Activated naive CD4-positive, alpha-beta T cell treated with anti-CD3 and anti-CD28 coated beads, Interleukin-2, amount 10 ng/mL, durations not matched to agents 7 days and 5 days (primary cell): ENCODE measurements at places on chromosomes 6 and 20.

DNA sequence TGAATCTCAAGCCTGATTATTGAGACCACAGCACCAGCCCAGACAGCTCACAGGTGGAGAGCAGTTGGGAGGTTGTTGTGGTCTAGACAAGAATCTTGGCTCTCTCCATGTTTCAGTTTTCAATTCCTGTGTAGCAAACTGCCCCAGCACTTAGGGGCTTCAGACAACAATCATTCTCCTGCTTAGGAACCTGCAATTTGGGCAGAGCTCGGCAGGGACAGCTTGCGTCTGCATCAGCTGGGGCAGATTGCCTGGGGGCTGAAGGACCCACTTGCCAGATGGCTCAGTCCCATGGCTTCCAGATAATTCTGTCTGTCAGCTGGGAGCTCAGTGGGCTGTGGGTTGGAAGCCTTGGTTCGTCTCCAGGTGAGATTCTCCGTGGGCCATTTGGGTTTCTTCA is 6.9 kb downstream of the TGM6 start:
- DNase-seq = no peak

DNA sequence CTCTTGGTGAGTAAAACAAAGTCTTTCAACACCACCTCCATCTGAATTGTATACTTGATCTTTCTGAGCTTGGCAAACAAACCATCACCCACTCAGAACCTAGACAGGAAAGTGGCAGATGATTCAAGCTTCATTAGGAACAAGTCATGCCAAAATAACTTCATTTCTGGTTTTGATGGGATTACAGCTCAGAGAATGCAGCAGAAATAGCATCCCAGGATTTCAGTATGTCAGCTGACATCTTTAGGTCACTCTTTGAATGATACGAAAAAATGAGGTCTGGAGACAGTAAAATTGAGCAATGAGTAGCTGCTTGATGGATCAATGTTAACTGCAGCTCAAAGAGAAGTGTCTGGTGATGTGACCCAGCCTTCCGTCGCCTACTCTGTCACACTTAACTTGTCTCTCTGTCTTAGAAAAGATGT is 92.4 kb downstream of the GJA10 start:
- no peak for DNase-seq

GRCh38 chr20:4366076-4366475 is 350.7 kb upstream of the RNF24 start:
- no peak for DNase-seq

DNA sequence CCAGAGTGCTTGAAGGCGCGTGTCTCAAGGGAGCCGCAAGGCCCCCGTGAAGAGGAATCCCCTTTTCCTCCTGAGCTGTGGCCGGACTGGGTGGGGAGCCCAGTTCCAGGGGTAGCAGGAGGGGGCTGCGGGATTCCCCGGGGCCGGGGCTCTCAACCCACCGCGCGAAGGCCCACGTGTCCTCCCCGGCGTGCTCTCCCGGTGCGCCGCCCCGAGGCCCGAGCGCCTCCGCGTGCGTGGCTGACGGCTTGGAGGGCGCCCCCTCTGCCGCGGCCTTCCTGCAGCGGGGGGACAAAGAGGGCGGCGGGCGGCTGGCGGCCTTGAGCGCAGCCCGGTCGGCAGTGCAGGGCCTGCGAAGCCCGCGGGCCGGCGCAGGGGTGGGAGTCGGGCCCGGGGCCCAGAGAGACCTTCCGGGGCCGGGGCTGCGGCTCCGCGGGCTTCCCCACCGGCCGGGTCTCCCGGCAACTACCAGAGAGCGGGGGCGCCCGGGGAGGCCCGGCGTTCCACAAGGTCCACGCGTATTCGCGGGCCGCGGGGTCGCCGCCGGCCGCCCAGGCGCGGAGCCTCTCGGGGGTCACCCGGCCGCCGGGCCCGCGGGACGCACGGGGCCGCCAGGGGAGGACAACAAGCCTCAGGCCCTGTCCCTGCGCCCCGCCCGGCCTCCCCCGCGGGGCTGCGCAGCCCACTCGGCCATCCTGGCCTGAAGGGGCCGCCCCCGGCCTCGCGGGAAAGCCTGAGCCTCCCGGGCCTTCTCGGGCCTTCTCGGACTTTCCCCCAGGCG is at the start of gene FAM217A:
Gene FAM217A (minus strand): TSS at position 447 of the 781 bp plus-strand sequence. CDS start 1,723 bp downstream, outside the sequence.
- no peak for DNase-seq

DNA sequence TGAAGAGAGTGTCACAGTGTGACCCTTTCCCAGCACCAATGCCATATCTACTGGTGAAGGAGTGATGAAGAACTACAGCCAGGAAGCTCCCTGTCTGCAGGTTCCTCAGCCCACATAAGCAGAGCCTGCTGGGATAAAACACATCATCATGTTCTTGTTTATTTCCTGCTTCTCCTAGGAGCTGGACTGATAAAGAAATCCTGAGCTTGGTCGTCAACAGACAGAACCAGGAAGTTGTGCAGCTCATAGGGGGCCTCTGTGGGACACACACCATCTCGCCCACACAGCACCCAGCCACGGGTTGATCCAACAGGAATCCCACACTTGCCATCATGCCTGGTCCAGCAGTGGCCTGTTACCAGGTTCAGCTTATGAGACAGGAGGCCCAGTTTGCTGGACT is 2.8 kb upstream of the CSTL1 start:
- DNase-seq = no peak

DNA sequence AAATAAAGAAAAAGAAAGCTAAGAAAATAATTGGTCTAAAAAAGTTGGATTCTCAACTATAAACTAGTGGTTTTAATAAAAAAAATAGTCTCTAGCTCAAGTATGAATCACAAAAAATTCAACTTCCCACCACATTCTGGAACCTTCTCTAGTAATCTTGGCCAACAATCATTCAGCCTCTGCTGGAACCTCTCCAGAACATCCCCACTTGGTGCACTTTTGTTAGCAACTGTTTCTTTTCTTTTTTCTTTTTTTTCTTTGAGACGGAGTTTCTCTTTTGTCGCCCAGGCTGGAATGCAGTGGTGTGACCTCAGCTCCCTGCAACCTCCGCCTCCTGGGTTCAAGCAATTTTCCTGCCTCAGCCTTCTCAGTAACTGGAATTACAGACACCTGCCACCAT is 35.7 kb downstream of the TXLNB start:
- no peak for DNase-seq

DNA sequence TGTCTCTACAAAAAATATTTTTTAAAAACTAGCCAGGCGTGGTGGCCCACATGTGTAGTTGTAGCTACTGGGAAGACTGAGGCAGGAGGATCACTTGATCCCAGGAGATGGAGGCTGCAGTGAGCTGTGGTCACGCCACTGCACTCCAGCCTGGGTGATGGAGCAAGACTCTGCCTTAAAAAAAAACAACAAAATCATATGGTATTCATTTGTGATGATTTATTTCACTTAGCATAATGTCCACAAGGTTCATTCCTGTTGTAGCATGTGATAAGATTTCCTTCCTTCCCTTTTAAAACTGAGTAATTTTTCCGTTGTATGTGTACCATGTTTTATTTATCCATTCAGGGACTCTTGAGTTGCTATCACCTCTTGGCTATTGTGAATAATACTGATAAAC is 26.2 kb downstream of the TMEM170B start:
- no peak for DNase-seq

GRCh38 chr20:62285151-62285550 is 17.6 kb upstream of the ADRM1 start:
- DNase-seq = no peak

DNA sequence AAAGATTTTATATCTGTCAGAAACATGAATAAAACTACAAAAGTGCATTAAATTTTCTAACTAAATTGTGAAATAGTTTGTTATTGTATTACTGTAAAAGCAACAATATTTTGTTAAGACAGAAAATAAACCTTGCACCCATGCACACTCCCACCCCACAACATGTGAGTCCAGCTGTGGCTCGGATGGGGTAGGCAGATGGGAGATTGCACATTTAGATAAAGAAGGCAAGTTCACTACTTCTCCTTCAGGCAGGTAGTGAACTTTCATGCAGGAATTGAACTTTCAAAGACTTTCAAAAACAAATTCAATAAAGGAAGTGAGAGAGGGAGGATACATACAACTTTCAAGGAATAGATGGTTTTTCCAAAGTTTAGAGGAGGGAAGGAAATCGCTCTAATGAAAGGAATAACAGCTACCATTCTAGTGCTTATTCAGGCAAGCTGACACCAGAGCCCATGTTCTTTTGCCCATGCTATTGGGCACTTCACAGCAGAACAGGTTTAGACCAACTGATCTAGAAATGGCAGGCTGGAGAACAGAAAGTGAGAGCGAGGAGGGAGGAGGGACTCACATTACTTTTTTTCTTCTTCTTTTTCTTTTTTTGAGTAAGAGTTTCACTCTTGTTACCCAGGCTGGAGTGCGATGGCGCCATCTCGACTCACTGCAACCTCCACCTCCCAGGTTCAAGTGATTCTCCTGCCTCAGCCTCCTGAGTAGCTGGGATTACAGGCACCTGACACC is 28.5 kb downstream of the SF3B5 start:
- no peak for DNase-seq

GRCh38 chr20:38108438-38108985 is 56.6 kb downstream of the TGM2 start:
- peak; percentile 9 for DNase-seq

DNA sequence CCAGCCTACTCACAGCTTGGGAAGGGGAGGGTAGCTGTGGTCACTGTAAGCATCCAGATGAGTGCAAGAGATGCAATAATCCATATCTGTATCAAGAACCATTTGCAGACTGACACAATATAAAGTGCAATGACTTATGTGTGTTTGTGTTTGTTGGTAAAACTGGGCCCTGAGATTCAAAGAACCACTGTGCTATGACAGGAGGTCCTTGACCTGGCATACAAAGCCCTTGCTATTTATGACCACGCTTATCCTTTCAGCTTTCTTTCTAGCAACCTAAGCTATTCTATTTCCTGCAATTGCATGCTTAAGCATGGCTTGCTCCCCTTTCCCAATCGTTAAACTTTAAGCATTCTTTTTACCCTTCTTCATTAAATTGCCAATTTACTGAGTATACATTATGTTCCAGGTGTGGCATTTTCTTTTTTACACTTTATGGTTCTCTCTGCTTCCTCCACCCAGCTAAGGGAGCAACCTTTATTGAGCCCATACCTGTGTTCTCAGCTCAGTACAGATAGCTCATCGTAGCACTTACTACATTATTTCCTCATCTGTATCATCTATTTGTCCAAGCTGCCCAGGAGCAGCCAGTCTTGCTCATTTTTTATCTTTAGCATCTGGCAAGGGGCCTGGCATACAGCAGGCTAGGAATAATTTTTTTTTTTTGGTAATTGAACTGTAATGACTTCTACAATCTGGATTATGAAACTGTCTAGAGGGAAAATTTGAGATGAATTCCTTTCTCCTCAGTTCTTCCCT is 3.5 kb downstream of the MCUR1 start:
- DNase-seq = no peak

- no peak for DNase-seq
These were observed 213.4 kb downstream of the HIVEP2 start for GRCh38 chr6:142731611-142732010.

GRCh38 chr6:101935732-101936131 is 542.2 kb downstream of the GRIK2 start:
- DNase-seq = no peak

GRCh38 chr20:62686869-62687830 is 21.5 kb upstream of the NTSR1 start:
- DNase-seq = no peak

- DNase-seq = peak; percentile 87
These were observed 1.6 kb upstream of the KIF16B start for GRCh38 chr20:16574656-16575355.
